ENCODE measurements at places on chromosomes 7 and 10.

DNA sequence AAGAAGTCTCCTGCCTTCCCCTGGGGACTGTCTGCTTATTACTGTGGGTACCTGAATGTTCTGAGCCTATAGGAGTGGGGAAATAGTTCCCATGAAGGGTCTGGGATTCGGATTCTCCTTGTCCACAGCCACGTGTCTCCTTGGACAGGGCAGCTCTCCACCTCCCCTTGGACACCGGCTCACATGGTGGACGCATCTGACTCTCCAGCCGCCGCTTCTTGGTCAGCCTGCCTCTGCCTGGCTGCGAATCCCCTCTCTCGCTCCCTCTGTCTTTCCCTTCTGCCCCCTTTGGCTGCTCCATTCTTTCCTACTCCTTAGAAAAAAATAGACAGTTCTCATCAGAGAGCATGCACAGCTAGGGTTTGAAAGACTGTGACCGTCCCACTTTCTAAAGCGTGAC is 46.9 kb downstream of the JAKMIP3 start:
- no peak for DNase-seq

DNA sequence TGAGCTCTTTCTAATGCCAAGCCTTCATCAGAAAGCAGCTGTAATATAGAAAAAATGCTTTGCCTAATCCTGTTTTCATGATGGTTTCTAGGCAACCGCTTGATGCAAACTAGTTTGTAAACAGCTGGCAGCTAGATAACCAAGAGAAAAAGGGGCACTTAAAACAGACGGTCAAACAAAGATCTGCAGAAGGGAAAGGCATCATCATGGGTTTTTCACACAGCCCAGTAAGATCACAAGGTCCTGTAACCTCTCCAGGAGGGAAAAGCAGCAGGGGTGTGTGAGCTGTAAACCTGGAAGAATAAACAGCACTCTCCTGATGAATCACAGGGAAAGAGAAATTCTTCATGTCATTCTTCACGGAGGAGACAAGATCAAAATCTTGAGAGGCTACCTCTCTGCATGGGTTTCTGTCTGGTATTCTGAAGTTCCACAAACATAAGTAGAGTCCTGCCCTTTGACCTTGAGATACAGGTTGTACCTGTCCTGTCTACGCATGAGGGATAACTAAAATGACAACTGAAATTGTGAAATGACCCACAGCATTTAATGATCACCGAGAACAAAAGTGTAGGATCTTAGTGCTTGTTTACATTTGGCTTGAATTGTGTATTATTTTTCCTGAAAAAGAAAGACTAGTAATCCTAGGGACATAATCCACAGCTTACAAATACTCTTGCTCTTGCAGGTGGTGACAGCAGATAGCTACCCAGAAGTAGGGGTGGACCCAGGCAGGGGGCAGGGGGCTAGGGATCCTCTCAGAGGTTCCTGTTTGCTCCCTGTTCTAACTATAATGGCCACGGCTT is 48.0 kb downstream of the CREB3L2 start:
- no peak for DNase-seq

- peak; percentile 55 for DNase-seq
Measured at GRCh38 chr10:18737841-18738240, 78.6 kb downstream of the ARL5B start.

GRCh38 chr10:57657164-57657765 is 610.4 kb downstream of the IPMK start:
- DNase-seq = peak; percentile 46

DNA sequence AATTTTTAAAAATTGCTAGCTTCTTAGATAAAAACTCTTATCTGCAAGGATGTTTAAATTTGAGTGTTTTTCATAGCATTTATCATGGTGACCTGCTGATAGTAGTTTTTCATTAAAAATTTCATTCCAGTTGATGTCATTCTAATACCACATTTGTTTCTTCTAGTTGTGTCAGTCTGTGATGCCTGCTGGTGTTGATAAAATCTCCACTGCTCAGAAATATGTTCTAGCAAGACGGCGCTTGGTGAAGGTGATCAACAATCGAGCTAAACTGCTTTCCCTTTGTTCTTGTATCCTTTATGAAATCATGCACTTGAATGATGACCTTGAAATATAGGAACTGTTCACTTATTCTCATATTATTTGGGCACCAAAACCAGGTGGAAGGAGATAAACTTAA is 17.6 kb upstream of the STMP1 start:
- DNase-seq = no peak

- peak; percentile 5 for DNase-seq
Measured at GRCh38 chr10:7199152-7199760, 211.6 kb downstream of the SFMBT2 start.

DNA sequence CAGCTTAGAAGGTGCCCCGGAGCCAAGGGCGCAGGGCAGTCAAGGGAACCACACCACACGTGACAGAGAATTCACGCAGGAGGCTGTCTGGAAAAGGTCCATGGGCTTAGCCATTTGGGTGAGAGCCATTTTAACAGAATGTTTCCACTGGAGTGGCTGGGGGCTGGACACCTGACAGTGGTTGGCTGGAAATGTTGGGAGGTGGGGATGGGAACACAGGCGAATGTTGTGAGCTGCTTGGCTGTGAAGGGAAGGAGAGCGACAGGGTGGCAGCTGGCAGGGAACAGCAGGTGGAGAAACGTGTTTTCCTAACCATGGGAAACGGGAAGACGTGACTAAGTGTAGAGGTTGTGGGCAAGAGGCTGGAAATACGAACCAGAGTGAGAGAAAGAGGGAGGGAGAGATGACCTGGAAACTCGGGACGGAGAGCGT is 100.5 kb upstream of the ZNF32 start:
- no peak for DNase-seq

GRCh38 chr7:45057878-45058277 is 30.9 kb downstream of the NACAD start:
- no peak for DNase-seq

Data from fibroblast of skin of scalp (primary cell).